GM23338 (cell line): ENCODE measurements at places on chromosomes 3 and 15. TPM values are rescaled to one million over a fixed set of nuclear protein-coding genes. Genes with fewer than 3 reads are reported as not detected.

The IQGAP1 gene
- total RNA-seq: 136 and 159 TPM in 2 replicates

The FRMD4B gene
- total RNA-seq: 6.4 and 8.6 TPM in 2 replicates

The FANCD2OS gene
- total RNA-seq: not detected in 2 replicates

The TMEM108 gene
- 7.4 and 7.9 TPM in 2 replicates for total RNA-seq
